ENCODE measurements at places on chromosomes 12 and 14. TPM values are rescaled to one million over a fixed set of nuclear protein-coding genes. Genes with fewer than 3 reads are reported as not detected.

DNA sequence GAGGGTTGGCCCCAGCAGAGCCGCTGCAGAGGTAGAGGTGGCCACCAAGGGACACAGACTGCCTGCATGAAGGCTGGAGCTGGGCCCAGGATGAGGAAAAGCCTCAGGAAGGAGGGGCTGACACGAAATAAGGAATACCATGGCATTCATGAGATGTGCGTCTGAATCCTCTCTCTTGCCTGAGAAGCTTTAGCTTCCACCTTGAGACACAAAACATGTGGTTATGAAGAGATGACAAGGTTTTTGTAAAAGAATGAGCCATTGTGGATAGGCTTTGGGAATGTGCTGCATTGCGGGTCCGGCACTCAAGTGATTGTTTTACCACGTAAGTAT, 82.7 kb downstream of the DAD1 start:
- DNase-seq: no peak

DNA sequence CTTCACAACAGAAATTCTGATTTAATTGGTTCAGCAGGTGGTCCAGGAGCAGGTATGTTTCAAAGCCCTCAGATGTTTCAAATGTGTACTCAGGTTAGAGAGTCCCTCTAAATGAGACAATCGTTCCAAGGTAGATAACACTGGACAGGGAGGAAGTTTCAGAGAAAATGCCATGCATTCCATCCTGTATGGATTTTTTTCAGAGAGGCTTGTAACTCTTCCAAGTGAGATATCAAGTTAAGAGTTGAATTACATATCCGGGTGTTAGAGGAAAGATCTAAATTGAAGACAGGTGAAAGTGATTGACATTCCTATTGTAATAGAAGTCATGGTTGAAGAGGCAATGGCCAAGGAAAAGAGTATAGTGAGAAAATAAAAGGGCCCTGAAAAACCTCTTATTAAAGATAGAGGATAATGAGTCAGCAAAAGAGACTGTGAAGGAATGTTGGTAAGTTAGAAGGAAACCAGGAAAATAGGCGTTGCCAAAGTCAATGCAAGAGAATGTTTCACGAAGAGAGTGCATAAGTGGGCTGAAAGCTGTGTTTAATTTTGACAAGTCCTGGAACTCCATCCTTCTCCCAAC, 105.8 kb downstream of the BMP4 start:
- DNase-seq: peak; percentile 27

The MYF6 gene
- not detected for polyA plus RNA-seq

DNA sequence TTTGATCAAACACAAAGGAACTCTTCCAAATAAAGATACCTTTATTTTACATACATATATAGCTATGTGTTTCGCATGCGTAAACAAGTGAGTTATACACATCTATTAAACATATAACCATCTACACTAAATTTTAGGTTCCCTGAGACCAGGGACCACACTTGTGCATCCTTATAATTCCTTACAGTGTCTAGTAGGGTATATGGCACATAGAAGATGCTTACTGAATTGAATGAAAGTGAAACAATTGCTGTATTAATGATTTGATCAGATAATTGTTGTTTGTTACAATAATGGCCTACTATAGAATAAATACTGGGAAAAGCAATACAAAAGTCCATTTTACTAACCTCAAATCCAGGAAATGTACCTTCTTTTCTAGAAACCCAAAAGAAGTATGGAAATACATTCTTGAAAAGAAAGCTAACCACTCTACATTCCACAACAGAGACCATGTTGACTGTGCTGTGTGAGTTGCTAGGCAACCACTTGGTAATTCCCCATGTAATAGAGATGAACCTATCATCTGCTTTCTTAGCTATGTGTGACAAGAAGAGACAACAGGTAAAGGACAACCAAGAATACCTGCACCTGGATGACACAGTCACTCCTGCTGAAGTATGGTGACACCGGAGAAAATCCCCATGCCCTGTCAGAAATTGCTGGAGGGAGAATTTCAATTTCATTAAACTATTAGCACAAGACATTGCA, 11.9 kb upstream of the CIPC start:
- DNase-seq: peak; percentile 76

The EPS8 gene
- polyA plus RNA-seq: 35.2 TPM

DNA sequence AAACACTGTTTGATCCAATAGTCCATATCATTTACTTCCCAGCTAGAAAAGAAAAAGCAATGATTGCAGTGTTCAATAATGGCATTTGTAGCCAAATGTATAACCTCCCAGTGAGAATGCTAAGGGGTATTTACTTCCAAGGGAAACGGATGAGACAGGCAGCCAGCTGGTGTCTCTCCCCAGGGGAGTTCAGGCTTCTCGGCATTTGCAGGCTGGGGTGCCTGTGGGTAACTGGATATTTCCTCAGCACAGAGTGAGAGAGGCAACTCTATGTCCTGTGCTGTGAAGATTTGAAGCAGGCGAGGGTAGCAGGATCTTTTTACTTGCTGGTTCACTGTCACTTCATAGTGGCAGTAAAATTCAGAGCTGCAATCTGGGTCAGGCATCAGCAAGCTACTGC, 1455.6 kb upstream of the TMEM132C start:
- no peak for DNase-seq

DNA sequence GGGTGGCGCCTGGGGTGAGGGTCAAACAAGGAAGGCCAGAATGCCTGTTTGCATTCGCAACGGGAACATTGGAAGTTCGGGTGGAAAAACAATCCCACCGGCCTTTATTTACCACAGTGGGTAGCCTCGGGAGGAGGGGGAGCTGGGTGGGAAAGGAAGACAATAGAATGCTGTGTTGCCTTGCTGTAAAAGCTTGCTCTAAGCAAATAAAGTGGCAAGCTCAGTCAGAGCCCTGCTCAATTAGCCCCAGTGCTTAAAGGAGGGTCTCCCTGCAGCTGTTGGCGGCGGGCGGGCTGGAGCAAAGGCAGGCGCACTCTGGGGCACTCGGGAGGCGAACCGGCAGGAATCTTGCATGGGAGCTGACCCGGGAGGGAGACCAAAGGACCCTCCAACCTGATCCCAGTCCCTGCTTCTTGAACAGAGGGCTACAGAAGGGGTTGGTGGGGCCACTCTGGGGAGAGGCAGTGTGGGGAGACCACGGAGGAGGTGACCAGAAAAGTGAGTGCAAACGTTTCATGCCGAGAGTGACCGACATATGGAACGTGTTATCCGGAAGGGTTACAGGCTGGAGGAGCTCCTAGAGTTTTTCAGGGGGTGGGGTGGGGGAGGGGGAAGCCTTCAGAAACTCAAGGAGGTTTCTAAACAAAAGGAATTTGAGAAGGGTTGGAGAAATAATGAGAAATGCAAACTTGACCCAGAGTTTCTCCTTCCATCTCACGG, 48.5 kb downstream of the NTF3 start:
- DNase-seq: no peak

The KRT6C gene
- polyA plus RNA-seq: 23.6 TPM

DNA sequence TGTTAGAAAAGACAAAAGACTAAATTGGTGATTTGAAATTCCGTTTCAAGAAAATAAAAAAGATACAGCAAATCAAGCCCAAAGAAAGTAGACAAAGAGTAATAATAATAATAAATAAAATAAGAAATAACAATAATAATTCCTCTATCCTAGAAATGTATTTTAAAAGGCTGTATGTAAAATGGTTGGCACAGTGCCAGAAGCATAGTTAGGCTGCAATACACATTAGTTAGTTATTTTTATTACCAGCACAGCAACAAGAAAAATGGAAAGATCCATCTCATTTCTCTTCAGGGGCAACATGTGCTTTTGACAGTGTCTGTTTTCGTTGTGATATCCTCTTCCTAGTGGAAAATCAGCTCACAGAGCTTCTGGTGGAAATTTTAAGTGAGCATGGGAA, 174.1 kb upstream of the TMTC1 start:
- DNase-seq: no peak

DNA sequence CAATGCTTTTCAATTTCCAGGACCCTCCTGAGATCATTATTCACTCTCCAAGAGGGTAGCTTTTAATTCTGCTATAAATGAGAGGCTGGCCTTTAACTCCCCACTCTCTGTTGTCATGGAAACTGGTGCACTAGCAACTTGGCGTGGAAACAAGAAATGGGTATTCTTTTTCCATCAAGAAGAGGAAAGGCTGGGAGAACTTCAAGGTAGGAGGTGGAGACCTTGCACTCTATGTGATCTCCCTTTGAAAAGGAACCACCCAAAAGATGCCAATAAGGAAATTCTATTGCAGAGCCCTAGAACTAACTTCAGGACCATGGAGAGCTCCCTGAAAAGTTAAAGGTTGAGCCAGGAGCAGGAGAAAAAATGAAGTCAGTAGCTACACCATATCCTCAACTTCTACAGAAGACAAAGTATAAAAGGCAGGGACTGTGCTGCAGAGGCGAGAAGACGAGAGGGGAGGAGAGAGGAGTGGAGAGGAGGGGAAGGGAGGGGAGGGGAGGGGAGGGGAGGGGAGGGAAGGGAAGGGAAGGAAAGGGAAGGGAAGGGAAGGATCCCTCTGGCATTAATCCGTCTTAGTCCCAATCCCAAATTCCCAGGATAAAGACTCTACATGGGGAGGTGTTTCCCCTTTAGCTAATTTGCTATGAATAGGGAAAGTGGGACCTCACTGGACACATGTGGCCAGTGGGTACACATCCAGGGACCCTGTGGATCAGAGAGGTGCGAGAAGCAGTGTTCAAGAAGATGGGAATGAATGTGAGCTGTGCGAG, 46.7 kb upstream of the FICD start:
- DNase-seq: peak; percentile 19

Data from mammary epithelial cell (primary cell).